ENCODE measurements at places on chromosomes 11 and 22.

GRCh38 chr11:59062602-59063529 lies 23.2 kb upstream of the GLYATL1B start:
- DNase-seq: no peak

DNA sequence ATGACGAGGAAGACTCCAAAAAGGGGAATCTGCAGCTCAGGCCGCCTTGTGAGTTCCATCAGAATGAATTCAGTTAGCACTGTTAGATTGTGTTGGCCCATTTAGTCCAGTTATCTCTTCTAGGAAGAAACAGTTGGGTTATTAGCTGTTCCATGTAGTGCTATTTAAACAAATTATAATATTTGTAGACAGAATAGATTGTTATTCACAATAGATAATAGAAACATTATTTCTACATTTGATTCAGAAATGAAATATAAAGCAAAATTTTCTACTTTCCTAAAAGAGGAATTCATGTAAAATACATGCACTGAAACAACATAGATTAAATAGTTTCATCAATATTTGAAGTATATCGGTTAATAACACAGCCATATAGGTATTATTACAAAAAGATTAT lies at the start of gene OR8K5:
OR8K5 (minus strand) TSS at position 101 of the 400 bp plus-strand sequence; CDS start at position 101, 0 bp downstream.
- DNase-seq: no peak

DNA sequence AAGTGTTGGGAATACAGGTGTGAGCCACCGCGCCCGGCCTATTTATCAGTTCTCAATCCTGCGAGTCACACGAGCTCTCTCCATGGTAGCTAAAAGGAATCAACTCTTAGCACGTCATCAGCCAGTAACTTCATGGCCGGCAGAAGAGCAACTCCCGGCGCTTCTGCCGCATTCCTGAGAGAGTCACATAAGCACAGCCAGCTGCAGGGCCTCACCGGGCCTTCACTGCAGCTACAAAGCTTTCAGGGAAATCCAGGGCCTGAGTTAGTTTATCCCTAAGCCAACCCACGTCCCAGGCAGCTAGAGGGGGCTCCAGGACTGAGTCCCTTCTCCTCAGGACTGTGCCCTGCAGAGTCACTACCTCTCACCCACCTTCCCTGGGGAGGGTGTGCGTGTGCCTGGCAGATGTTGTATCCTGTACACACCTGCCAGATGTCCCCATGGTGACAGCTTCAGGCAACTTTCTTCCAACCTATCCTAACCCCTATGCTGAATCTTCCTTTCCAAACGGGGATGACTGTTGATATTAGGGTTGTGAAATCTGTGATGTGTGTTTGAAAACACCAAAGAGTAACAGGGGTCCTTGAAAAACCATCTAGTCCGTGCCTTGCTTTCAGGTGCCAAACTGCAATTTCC lies 45.9 kb upstream of the ARFGAP3 start:
- no peak for DNase-seq

- DNase-seq: no peak
These were observed 175.0 kb downstream of the GRIK4 start for GRCh38 chr11:120686516-120686915.

DNA sequence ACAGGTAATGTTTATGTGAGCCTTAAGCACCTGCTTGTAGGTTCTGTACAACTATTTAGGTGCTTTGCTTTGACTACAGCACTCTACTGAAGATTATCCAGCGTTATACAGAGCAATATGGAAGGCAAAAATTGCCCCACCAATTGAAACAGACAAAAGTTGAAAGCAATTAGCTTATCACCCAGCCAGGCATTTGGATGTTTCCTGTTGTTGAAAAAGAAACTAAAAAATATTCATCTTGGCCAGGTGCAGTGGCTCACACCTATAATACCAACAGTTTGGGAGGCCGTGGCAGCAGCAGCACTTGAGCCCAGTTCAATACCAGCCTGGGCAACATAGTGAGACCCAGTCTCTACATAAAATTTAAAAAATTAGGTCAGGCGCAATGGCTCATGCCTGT lies 18.5 kb downstream of the ATL3 start:
- no peak for DNase-seq

- no peak for DNase-seq
These were observed 9.6 kb upstream of the C1QTNF6 start for GRCh38 chr22:37197451-37198257.

- no peak for DNase-seq
These were observed 200.3 kb downstream of the C11orf91 start for GRCh38 chr11:33500332-33500731.

DNA sequence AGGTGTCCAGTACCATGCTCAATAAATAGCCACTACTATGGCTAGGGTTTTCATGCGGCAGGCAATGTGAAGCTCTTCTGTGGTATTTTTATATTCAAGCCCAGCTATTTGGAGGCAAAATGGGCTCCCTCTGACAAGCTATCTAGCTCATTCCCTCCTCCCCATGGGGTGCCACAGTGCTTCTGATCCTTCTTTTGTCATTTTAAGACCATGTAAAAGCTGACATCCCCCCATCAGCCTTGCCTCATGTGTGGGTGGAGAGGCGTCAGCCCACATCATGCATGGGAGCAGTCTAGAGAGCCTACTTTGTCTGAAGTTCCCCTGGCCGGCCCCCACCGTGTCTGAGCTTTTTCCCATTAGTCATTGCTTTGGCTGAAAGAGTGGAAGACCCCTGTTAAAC lies 59.8 kb downstream of the NAV2 start:
- no peak for DNase-seq

DNA sequence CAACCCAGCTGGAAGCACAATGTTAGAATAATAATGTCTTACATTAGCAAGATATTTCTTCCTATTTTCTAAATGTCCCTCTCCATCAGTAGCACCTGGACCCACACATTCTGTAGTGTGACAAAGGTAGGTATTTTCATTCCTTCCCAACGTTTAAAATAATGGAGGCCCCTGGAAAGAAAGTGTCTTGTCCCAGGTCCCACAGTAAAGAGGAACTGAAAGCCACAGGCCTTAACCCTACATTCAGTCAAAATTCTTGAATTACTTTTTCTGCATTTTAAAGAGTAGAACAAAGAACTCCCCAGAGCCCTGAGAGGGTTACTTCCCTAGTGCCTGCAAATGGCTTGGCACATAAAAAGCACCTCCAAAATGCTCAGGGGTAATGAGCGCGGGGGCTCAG lies 26.3 kb downstream of the OPCML start:
- DNase-seq: no peak

DNA sequence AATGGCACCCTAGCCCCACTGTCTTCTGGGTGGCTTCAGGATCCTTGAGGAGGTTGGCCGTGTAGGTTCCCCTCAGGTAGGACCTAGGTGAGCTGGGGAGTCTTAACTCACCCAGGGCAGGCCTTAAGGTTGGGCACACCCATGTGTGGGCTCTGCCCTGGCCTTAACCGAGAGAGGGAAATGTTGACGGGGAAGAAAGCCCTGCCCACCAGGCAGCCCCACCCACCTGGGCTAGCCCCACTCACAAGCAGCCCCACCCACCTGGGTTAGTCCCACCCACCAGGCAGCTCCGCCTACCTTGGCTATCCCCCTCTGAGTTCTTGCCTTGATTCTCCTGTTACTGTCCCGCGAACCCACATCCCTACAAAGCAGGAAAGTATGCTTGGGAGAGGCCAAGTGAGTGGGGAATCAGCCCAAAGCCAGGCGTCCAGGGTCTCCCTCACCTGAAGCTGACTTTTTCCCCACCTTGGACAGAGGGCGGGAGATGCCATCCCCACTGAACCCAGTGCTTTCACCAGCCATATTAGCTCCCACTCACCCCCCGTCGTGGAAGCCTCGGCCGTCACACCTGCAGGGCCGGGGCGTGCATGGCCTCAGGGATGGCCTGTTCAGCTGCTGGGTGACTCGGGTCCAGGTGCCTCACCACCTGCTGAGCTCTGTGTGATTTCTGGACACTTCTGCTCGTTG lies at the start of gene MYEOV:
MYEOV (plus strand) TSS at position 337 of the 687 bp plus-strand sequence. CDS start 1,200 bp downstream, outside the sequence.
- DNase-seq: peak; percentile 28

- no peak for DNase-seq
These were observed 33.1 kb upstream of the PAMR1 start for GRCh38 chr11:35558513-35558912.

DNA sequence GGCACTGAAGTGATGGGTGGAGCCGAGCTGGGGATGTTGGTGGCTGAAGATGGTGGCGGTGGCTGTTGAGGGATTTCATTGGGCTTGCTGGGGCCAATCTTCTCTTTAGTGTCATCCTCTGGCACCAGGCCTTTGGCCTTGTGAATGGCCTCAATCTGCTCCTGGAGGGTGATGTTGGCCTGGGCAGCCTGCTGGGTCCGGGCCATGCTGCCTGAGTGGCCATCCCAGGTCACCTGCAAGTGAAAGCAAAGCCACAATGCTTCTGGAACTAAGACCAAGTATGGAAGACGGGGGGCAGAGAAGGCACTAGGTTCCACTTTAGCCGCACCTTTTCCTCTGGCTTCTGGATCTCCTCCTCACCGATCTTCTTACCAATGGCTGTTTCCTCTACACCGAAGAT lies 12.1 kb upstream of the TBC1D10A start:
- no peak for DNase-seq

- no peak for DNase-seq
These were observed 10.5 kb downstream of the COMMD9 start for GRCh38 chr11:36278531-36279282.

DNA sequence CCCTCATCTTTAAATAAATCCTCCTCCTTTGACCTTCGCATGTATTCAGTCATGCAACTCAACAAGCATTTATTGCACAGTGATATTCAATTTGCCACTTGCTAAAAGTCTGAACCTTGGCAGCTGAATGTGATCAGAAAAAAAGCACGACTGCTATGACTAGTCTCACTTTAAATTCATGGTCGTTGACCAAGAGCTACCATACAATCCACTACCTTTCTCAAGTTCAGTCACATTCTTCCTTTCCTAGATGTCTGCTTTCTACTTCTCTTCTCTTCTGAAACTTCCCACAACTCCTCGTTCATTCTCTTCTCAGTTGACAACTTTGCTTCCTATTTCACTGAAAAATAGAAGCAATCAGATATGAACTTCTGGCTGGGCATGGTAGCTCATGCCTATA lies 2.0 kb upstream of the SAA1 start:
- no peak for DNase-seq

DNA sequence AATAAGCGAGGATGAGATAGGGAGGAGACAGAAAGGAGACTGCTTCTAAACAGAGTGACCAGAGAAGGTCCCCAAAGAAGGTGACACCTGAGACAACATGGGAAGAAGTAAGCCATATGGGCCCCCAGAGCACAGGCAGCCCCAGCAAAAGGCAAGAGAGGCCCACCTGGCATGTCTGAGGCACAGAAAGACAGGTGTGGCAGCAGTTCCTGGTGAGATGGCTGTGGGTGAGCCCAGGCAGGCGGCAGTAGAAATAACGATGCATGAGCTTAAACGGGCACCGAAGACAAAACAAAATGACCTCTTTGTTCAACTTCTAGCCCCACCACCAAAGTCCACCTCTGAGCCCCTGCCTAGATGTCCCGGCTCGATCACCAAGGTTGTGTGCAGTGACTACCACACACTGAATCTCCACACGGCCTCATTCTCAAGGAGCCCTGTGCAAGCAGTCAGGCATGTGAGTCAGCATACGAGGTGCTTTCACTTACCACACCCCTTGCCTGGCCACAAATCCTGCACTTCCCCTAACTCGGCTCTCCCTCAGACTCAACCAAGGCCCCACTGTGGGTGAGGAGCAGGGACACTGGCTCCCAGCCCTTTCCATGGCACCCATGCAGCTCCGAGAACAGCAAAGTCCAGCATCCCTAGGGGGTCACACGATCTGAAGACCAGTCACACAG lies 77.6 kb downstream of the PACSIN2 start:
- peak; percentile 7 for DNase-seq

DNA sequence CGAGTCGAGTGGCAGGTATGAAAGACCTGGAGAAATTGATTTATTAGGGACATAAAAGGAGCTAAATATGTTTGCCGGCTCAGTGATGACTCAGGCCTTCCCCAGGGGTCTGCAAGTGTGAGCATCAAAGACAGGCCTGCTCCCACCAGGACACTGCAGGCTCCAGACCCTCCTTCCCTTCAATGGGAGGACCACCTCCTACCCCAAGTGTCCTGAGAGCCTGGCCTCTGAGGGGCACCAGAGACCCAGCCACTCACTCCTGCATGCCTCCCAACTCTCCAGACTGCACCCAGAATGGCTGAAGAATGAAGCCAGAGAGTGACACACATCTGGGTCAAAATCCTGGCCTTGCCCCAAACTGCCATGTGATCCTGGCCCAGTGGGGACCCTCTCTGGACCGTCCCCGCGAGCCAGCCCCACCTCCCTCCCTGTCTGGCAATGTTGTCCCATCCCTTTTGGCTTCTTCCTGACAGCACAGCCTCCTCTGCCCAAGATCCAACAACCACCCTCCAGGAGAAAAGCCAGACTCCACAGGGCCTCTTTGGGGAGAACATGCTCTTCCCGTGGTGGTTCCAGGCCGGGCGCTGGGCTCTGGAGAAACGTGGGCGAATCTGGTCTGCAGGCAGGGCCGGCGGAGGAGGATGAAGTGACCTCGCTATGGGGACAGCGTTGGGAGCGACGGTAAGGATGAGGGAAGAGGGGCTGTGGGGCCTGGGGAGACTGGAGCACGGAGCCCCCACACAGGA lies 36.2 kb downstream of the CYTH4 start:
- no peak for DNase-seq

- no peak for DNase-seq
These were observed 628.1 kb downstream of the METTL15 start for GRCh38 chr11:28736256-28736655.

DNA sequence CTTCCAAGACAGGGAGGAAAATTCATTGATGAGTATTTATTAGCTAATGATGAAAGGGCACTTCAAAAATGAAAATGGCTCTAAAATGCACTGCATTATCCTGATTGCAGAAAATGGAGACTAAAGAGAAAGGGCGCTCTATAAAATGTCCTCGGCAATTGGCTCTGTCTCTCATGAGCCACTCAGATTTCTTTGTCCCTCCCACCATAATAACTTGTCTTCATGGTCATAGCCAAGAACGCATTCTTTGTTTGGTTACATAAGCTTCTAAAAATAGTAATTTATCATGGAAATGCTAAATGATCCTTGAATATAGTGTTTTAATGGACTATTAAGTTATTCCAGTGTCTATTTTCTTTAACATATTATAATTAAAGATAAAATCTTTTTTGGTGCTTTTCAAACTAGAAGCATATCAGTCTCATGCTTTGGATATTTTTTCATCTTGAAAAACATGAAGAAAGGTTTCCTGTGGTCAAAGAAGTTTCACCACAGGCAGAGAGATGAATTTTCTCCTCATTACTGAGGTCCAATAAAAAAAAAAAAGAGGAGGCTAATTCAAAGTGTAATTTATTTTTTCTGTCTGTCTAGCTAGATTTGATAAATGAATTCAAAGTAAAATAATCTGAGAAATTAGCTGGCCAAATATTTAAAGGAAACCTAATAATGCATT lies 238.1 kb upstream of the BLID start:
- DNase-seq: no peak

DNA sequence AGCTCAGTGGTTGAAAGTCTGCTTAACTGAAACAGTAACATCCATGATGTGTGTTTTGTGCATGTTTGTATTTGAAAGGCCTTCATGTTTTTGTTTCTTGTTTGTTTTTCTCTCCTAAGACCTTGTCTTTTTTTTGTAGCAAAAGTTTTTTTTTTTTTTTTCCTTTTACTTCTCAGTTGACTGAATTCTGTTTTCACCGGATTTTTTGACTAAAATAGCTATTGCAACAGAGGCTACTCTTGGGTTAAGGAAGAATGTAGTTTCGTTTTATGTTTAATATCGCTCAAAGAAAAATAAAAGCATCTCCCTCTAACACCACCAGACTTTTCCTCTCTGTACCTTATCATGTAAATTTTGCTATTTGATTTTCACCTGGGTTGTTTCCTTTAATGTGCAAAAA lies 15.1 kb downstream of the APOL6 start:
- DNase-seq: no peak

All from stimulated activated CD4-positive, alpha-beta T cell treated with anti-CD3 and anti-CD28 coated beads, TNF-alpha, amount 100 ng/mL, for 4 hours (primary cell).